Naive B cell (primary cell): ENCODE measurements at places on chromosomes 12 and 14. TPM values are rescaled to one million over a fixed set of nuclear protein-coding genes. Genes with fewer than 3 reads are reported as not detected.

DNA sequence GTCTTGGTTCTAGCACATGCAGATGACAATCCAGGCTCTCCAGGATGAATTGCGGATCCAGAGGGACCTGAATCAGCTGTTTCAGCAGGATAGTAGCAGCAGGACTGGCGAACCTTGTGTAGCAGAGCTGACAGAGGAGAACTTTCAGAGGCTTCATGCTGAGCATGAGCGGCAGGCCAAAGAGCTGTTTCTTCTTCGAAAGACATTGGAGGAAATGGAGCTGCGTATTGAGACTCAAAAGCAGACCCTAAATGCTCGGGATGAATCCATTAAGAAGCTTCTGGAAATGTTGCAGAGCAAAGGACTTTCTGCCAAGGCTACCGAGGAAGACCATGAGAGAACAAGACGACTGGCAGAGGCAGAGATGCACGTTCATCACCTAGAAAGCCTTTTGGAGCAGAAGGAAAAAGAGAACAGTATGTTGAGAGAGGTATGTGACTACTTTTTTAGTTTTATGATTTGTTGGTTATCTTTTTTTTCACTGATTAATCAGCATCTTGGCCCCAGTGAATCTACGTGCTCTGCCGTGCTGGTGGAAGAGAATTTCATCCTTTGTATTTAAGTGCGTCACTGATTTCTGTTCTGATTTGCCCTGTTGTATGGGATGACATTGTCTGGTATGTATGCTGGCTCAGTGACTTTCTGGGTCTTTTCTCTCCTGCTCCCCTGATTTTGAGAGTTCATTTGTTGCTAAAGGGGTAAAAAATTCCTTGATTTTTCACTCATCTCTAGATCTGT, 92.3 kb downstream of the ERC1 start:
- H3K4me3 ChIP-seq, result no peak overlapping the region
- H3K36me3 ChIP-seq, result peaks cover 7% of the 10 kb centered on the region
- peak overlapping the region; percentile 27 for H3K27ac ChIP-seq

- no peak overlapping the region for H3K27ac ChIP-seq
- H3K27me3 ChIP-seq, result no peaks in the 10 kb centered on the region
- no peaks in the 10 kb centered on the region for H3K4me1 ChIP-seq
- H3K36me3 ChIP-seq, result no peaks in the 10 kb centered on the region
- no peak for DNase-seq
- no peak overlapping the region for H3K4me3 ChIP-seq
These were observed 623.2 kb downstream of the CCER1 start for GRCh38 chr12:90331821-90332220.

- no peak overlapping the region for H3K4me3 ChIP-seq
- H3K27me3 ChIP-seq, result no peaks in the 10 kb centered on the region
- no peak for DNase-seq
- H3K4me1 ChIP-seq, result no peaks in the 10 kb centered on the region
These were observed 40.7 kb downstream of the PLCZ1 start for GRCh38 chr12:18696971-18697602.

GRCh38 chr14:48665077-48665784, 920.9 kb downstream of the RPS29 start:
- no peaks in the 10 kb centered on the region for H3K27me3 ChIP-seq
- H3K27ac ChIP-seq, result no peak overlapping the region
- H3K4me1 ChIP-seq, result no peaks in the 10 kb centered on the region
- no peak for DNase-seq
- no peak overlapping the region for H3K4me3 ChIP-seq

GRCh38 chr14:89370381-89370780, 46.7 kb downstream of the FOXN3 start:
- H3K4me1 ChIP-seq, result peaks cover 86% of the 10 kb centered on the region
- no peak for DNase-seq
- H3K4me3 ChIP-seq, result no peak overlapping the region
- no peaks in the 10 kb centered on the region for H3K27me3 ChIP-seq
- H3K36me3 ChIP-seq, result no peaks in the 10 kb centered on the region

GRCh38 chr12:30191696-30192455, 408.1 kb upstream of the TMTC1 start:
- no peaks in the 10 kb centered on the region for H3K27me3 ChIP-seq
- H3K27ac ChIP-seq, result no peak overlapping the region
- no peak for DNase-seq
- H3K36me3 ChIP-seq, result no peaks in the 10 kb centered on the region
- no peak overlapping the region for H3K4me3 ChIP-seq
- no peaks in the 10 kb centered on the region for H3K4me1 ChIP-seq

DNA sequence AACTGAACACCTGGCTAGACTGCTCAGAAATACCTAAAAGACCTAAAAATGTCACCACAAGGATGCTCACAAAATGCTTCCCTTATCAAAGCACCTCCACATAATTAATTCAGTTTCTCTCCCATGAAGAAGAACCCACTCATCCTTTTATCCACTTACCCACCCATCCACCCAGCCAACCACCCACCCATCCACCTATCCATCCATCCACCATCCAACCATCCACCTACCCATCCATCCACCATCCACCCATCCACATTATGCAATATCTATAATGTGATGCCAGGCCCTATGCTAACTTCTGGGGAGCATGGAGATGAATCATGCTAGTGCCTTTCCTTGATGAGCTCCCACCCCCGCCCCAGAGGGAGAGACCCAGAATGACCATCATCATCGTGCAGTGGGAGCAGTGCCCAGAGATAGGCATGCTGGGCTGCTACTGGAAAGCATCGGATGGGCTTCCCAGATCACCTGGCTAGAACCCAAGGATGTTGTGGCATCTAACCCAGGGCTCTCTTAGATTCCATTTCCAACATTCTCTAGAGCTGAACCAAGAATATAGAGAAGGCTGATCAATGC, 166.6 kb downstream of the TTC7B start:
- no peak overlapping the region for H3K4me3 ChIP-seq
- no peaks in the 10 kb centered on the region for H3K27me3 ChIP-seq
- DNase-seq, result no peak
- H3K27ac ChIP-seq, result no peak overlapping the region
- no peaks in the 10 kb centered on the region for H3K36me3 ChIP-seq

DNA sequence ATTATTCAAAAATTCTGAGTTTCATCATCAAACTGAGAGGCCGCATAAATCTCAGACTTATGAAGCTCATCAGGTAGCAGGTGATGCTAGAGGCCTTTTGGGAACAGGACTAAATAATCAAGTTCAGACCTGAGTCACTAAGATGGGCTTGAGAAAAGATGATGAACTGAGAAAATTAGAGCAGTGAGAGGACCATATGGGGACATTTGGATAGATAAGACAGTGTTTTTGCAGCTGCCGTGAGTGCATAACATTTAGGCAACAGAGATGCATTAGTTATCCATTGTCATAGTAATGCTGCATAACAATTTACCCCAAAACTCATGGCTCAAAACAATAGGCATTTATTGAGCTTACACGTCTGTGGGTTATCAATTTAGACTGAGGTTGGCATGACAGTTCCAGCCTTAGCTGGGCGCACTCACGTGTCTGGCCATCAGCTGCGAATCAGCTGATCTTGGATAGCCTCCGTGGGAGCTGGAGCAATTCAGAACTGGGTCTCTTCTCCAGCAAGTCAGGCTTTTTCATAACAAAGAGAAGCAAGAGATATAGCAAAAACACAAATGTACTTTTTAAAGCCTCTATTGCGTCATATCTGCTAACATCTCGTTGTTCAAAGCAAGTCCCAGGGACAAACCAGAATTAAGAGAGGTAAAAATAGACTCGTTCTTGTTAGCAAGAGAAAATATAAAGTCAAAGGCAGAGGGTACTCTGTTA, 72.8 kb downstream of the CAPZA3 start:
- no peaks in the 10 kb centered on the region for H3K4me1 ChIP-seq
- no peak for DNase-seq
- H3K27ac ChIP-seq, result no peak overlapping the region
- H3K4me3 ChIP-seq, result peak overlapping the region; percentile 44
- no peaks in the 10 kb centered on the region for H3K36me3 ChIP-seq

DNA sequence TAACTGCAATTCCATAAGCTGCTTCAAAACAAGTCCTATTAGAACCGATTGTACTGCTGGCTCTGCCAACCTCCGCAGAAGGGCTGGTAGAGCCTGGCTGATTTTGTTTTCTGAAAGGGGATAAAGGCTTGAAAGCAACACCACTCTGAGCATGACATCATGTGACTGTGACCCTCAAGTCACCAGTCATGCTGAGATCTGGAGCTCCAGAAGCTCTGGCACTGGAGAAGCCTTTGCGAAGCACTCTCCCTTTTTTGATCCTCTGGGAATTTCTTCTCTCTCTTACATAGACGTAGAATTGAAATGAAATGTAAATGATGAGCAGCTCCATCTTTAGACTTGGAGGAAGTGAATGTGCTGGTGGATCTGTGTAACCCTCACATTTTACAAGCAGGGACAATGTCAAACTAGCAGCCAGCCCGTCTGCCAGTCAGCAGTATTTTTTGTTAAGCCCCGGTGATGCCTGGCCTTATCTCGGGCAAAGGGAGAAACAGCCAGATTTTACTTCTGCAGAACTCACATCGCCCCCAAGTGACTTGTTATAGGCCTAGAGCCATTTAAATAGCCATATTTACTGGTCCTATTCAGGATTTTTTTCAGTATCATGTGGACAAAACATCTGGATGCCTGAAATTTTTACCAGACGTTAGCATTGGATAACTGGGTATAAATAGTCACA, 112.1 kb upstream of the NPAS3 start:
- H3K4me1 ChIP-seq, result no peaks in the 10 kb centered on the region
- no peak for DNase-seq
- no peaks in the 10 kb centered on the region for H3K27me3 ChIP-seq

GRCh38 chr12:47752552-47752951, 6.1 kb downstream of the RAPGEF3 start:
- no peak for DNase-seq
- H3K27ac ChIP-seq, result no peak overlapping the region
- no peak overlapping the region for H3K4me3 ChIP-seq
- peaks cover 66% of the 10 kb centered on the region for H3K4me1 ChIP-seq
- H3K27me3 ChIP-seq, result no peaks in the 10 kb centered on the region
- no peaks in the 10 kb centered on the region for H3K36me3 ChIP-seq

DNA sequence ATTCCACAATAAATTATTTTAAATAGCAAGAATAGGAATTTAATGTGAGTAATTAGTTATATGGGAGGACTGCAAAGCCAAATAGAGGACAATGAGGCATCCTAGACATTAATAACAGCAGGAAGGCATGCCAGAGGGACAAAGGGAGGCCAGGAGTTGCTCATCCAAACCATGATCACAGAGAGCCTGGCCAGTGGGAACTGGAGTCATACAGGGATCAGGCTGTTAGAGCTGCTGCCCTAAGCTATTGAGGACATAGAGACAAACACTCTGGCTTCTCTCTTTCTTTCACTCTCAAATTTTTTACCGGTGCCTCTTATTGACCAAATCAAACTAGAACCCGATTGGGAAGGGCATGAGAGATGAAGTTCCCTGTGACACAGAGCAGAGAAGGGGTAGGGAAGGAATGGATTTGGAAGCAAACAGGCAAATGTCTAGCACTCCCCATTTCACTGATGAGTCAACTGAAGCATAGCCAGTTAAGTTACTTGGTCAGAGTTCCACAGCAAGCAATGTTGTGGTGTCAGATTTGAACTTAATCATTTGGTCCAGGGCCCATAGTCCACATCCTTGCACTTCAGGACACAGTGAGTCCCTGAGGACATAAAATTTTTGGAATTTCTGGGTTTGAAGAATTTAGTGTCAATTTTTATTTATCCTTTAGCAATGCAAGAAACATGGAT, 17.9 kb upstream of the CFAP54 start:
- peaks cover 11% of the 10 kb centered on the region for H3K36me3 ChIP-seq
- no peaks in the 10 kb centered on the region for H3K27me3 ChIP-seq
- H3K4me3 ChIP-seq, result no peak overlapping the region
- DNase-seq, result no peak
- H3K27ac ChIP-seq, result no peak overlapping the region

DNA sequence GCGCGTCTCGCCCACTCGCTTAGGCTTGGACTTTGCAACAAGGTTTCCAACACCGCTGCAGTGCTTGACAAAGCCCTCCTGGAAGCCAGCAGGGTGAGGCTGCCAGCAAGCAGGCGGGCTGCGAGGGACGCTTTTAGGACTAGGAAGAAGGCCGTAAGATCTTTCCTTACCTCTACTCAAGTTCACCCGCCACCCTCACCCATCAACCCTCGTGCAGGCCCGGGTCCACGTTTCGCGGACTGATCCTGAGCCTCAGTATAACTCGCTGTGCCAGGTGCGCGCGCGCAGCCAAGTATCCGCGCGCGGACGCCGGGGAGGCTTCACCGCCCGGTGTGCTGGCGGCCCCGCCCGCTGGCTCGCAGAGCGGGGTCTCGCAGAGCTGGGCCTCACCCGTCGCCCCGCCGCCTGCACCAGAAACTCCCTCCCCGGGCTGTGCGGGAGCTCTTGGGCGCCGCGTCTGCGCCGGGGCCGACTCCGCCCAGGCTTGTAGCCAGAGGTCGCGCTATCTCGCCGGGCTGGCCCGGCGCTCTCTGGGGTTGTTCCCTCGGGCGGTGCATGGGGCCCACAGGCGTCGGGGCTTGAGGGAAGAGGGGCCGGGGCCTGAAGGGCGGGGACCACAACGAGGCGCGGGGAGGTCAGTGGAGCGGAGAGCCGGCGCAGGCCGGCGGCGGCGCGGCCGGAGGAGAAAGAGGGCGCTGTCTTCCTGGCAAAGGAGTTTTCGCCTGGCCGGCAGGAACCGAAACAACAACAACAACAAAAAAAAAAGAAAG, 7.6 kb upstream of the SIX1 start:
- H3K36me3 ChIP-seq, result peaks cover 15% of the 10 kb centered on the region
- peak; percentile 58 for DNase-seq
- peak overlapping the region; percentile 80 for H3K27ac ChIP-seq
- peaks cover 30% of the 10 kb centered on the region for H3K4me1 ChIP-seq
- peak overlapping the region; percentile 70 for H3K4me3 ChIP-seq

DNA sequence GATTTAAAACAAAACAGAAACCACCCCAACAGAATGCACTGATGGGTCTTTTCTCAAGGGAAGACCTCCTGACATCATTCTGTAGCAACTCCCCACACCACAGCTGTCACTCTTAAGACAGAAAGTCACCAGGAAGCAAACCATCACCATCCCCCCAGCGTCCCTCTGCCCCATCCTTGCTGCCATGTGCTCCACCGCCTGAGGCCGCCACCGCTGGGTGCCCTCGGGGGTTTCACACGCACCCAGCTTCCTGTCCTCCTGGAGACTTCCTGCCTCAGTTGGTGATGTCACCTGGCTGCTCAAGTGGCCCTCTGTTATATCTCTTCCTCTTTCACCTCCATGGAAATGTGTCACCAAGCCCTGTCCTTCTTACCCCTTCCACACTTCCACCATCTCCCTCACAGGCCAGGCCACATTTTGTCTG, 71.4 kb upstream of the GPR68 start:
- peak; percentile 93 for DNase-seq
- peaks cover 73% of the 10 kb centered on the region for H3K4me1 ChIP-seq
- H3K4me3 ChIP-seq, result peak overlapping the region; percentile 72
- H3K27ac ChIP-seq, result peak overlapping the region; percentile 96

GRCh38 chr14:38399652-38400051, 143.8 kb upstream of the CLEC14A start:
- no peak overlapping the region for H3K27ac ChIP-seq
- DNase-seq, result no peak
- H3K36me3 ChIP-seq, result no peaks in the 10 kb centered on the region
- no peaks in the 10 kb centered on the region for H3K27me3 ChIP-seq
- no peaks in the 10 kb centered on the region for H3K4me1 ChIP-seq

Gene POTEM
- not detected for polyA plus RNA-seq

Gene RBP5
- polyA plus RNA-seq, result not detected

Gene BTG1
- polyA plus RNA-seq, result 644 TPM

Gene KRT3
- not detected for polyA plus RNA-seq

Gene SLC6A13
- not detected for polyA plus RNA-seq
